HepG2 (cell line): ENCODE measurements at places on chromosomes 7 and 10.

DNA sequence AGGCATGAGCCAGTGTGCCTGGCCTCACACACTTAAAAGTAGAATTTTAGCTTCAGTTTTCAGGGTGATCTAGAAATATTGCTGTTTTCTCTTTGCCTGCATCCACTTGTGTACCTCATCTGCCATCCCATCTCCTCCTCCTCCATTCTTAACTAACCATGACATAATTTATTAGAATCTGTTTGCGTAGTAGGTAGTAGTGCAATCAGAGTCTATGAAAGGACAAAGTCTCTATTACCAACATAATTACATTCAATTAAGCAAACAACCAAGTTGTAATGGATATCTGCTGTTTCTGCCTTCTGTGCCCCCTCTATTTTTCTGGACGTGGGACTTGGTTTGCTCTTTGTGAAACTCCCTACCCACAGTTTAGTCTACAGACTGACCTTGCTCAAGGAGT lies 72.9 kb downstream of the CDK14 start:
- no peak for DNase-seq

DNA sequence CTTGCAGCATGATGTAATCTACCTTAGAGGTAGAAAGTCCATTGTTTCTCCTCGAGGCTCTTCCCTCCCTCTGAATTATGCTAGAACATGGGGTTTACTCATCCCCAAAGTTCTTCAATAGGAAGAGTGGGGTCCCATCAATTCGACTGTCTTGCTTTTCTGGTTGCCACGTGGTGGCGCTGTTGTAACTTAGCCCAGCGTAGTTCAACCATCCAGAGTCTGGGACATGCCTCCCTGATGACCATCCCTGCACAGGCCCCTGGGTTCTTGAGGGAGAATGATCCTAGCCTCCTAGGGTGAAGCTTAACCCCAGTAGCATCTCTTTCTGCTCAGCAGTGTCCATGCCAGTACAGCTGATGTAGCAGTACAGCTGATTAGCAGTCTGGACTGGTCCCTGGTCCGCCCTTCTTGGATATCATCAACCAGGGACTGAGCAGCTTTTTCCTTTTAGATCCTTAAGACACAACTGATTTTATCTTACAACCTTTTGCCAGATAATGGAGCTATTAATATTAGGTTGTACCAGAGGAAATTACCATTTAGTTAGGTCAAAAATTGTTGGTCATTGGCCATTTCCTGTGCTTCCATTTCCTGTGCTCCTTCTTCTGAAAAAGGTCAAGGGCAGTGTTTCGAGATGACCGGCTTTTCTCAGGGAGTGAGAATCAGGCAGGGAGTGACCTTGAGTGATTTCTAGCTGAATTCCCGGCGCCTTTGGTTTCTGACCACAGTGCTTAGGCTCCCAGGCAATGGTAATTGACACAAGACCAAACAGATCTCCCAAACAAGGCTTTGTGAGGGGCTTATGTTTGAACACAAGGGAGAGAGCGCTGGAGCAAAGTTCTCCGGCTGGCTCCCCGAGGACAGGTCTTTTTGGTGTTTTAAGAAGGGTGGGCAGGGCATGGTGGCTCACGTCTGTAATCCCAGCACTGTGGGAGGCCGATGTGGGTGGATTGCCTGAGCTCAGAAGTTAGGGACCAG lies 65.4 kb downstream of the TACC2 start:
- DNase-seq = peak; percentile 84

GRCh38 chr7:29763266-29763665 lies 43.0 kb upstream of the WIPF3 start:
- DNase-seq = no peak

DNA sequence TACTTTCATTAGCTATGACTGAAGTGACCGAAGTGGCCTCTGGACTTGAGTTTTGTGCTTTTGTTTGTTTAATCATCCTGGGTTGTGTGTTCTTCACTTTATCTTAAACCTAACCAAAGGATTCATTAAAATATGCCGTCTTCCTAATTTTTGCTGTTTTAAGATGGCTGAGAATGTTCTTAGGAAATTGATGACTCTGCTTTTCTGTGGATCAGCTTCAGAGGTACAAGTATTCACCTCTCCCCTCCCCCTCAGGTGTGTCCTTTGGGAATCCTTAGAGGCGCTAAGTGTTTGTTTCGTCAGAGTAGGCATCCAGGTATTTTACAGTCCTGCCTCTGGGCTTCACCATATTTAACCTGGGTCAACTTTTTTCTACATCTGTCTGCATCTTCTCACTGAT lies 1.1 kb downstream of the CCDC126 start:
- DNase-seq = peak; percentile 10

- DNase-seq = no peak
Observed at GRCh38 chr7:137904833-137905232, 58.1 kb upstream of the DGKI start.

- no peak for DNase-seq
Observed at GRCh38 chr7:51970961-51971665, 654.5 kb upstream of the COBL start.

GRCh38 chr10:1204434-1205326 lies 148.5 kb downstream of the WDR37 start:
- DNase-seq = no peak

DNA sequence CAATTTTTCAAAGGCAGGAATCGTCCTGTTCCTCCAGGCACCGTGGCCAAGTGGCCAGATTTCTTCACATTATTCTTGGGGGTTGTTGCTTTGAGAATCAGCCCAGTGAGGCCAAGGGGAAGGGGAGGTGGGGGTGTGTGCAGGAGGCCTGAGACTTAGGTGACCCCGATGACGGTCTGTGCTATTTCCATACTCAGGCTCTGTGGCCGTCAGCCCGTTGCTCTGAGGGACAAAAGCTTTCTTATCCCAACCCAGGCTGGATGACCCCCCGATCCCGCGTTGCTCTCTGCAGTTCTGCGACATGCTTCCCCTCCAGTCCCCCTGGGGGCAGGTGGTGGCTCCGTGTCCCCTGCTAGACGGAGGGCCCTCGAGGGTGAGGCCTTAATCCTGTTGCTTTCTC lies 14.2 kb downstream of the DOCK1 start:
- no peak for DNase-seq

DNA sequence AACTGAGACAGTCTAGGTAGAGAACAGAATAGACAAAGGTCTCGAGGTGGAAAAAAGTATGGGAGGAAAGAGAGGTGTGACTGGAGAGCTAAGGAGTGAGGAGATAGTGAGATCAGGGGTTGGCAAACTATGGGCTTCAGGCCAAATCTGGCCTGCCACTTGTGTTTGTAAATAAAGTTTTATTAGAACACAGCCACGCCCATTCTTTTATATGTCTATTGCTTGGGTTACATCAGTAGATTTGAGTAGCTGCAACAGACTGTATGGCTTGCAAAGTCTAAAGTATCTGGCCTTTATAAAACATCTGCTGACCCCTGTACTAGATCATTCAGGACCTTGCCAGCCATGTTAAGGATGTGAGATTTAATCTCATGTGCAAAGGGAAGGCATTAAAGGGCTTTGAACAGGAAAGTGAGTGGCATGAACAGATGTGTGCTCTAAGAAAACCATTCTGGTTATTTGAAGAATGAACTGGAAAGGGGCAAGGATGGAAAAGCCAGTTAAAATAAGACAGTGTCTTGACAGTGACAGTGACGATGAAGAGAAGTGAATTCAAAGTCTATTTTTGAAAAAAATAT lies 240.3 kb downstream of the RNLS start:
- no peak for DNase-seq

- DNase-seq = no peak
Observed at GRCh38 chr7:114650491-114650890, 235.9 kb downstream of the FOXP2 start.

GRCh38 chr7:108225531-108226181 lies 95.5 kb upstream of the LAMB4 start:
- DNase-seq = no peak
